ENCODE measurements at places on chromosomes 1 and 21.

DNA sequence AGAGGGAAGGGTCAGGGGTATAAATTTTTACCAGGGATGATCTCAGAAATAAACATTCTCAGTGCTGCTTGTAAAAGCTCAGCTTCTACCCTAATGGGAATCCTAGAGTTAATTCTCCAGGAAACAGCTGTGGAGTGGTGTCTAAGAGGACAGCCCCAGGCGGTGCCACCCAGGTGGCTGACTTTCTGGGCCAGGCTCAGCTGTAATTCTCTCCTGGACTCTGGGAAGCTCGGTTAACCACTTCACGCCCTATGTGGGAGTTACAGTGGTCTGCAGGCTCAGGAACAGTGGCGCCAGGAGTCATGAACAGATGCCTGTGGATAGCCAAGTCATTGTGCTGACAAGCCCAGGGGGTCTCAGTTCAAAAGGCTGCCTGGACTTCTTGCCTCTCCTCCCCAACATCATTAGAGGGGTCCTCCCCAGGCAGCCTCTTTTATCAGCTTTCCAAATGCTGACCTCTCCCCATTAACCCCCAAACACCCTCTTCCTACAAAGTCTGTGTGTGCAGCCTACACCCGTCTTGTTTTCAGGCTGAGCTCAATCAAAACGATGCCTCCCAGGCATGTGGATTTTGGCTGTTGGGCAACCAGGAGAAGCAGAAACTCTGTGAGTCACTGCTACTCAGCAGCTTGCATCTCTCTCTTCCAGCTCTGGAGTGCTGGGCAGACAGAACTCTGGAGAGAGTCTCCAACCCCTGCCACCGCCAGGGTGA is 1.2 kb downstream of the HHIPL2 start:
- no peak for DNase-seq

GRCh38 chr21:44804762-44805161 is 3.1 kb upstream of the UBE2G2 start:
- no peak for DNase-seq

GRCh38 chr1:231668826-231669225 is 42.2 kb downstream of the DISC1 start:
- no peak for DNase-seq

GRCh38 chr1:113388017-113388620 is 2.2 kb upstream of the MAGI3 start:
- DNase-seq: no peak

DNA sequence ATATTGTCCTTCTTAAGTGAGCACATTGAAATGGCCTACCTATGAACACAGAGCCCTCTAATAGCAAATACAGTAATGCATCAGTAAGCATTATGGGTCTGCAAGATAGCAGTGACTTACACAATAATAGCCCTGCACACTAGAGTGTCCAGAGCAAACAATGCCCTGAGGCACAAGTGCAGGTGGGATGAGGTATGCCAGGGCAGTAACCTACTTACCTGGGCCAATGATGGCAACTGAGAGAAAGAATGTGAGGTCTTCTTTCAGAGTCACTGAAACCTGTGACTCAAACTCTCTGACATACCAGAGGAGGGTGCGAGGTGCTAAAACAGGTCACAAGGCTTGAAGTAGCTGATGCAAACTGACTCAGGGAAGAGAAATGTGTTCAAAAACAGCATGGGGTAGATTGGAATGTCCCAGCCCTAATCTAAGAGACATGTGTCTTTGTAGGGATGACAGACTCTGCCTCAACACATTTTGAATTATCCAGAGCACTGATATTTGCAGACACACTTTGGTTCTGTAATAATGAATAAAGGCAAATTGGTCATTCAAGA is 168.5 kb upstream of the RUNX1 start:
- DNase-seq: peak; percentile 46
